Umbilical cord (tissue), 2 donors: ENCODE measurements at places on chromosomes 4 and X. TPM values are rescaled to one million over a fixed set of nuclear protein-coding genes. Genes with fewer than 3 reads are reported as not detected.

BMPR1B gene
- total RNA-seq, result 4.3 TPM

DNA sequence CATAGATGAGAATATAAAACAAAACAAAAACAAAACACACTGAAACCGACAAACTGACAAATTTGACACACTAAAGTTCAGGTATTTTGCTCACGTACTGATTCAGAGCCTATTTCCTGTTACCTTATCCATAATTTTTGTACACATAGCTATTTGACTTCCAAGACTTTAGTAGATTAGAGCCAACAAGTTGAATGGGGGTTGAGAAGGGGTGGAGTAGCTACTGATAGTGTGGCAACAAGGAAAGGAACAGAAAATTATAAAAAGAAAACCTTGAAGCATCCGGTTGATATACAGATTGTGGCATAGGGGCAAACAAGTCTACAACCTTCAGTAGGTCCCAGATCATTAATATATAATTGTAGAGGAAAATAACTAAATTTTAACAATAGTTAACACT is 92.3 kb upstream of the RASGEF1B start:
- no peak for DNase-seq

GRCh38 chrX:155071694-155072280 is 479 bp downstream of the BRCC3 start:
- DNase-seq, result no peak

ANAPC10 gene
- 43.3 TPM for total RNA-seq

DNA sequence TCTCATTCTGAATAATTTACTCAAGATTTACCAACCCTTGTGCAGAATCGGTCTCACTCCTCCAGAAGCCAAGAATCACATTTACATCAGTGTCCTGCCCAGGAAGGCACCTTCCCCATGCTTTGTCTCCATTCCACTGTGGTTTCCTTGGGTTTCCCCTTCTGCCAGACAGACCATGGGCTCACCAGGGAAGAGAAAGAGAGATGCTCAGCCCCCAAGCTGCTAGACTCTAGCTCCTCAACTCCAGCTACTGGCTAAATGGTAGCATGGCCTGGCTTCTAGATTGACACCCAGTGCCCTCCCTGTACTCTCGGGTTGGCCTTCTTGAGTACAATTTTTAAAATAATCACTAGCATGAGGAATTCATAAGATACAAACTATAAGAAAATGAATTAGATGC is 12.9 kb downstream of the TLR10 start:
- DNase-seq, result no peak

DNA sequence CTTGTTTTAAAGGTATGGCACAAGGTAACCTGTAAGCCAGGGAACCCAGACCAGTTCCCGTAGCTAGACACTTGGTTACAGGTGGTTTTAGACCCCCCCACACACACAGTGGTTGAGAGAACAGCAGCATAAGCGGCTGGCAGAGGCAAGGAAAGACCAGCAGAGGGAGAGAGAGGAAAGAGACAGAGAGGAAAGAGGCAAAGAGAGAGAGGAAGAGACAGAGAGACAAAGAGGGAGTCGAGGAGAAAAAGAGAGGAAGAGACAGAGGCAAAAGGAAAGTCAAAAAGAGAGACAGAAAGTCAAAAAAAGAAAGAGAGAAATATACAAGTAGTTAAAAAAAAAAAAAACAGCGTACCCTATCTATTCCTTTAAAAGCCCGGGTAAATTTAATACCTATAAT is 19.5 kb upstream of the PCSK1N start:
- DNase-seq, result peak; percentile 37

- no peak for DNase-seq
Measured at GRCh38 chrX:11266573-11267003, 26.6 kb upstream of the AMELX start.

TCEANC gene
- 6.0 TPM for total RNA-seq

DNA sequence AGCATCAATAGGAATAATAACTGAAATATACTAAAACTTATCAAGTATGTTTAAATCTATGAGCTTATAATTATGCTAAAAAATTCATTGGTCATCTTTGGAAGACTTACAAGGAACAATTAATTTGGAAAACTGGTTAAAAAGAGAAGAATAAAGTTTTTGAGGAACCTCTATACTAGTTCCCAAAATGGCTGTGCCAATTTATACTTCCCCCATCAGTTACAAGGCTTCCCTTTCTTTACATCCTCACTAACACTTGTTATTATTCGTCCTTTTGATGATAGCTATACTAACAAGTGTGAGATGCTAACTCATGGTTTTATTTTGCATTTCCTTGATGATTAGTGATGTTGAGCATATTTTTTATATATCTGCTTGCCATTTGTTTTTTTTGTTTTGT is 17.1 kb downstream of the OGT start:
- no peak for DNase-seq

DMP1 gene
- total RNA-seq, result 2.2 TPM

GRCh38 chr4:138185859-138186645 is 56.1 kb downstream of the SLC7A11 start:
- DNase-seq, result no peak

TMEM271 gene
- total RNA-seq, result not detected

GRCh38 chrX:132648895-132649294 is 160.1 kb upstream of the MBNL3 start:
- DNase-seq, result no peak

DNA sequence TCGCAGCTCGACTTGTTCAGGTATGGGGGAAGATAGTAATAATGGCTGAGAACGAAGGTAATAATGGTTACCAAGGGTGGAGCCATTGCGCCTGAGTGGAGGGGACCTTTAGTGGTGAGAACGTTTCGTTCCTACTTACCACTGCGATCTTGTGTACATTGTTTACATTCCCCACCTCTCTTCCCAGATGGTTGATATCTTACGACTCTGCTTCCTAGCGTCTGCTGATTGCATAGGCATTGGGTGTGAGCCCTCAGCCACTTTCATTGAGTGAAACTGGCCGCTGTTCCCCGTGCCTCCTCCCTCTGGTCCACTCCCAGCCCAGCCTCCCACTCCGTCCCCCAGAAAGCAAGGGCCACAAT is 850 bp downstream of the IGBP1 start:
- no peak for DNase-seq

KCNE5 gene
- total RNA-seq, result not detected

SLC49A3 gene
- 3.6 TPM for total RNA-seq

DNA sequence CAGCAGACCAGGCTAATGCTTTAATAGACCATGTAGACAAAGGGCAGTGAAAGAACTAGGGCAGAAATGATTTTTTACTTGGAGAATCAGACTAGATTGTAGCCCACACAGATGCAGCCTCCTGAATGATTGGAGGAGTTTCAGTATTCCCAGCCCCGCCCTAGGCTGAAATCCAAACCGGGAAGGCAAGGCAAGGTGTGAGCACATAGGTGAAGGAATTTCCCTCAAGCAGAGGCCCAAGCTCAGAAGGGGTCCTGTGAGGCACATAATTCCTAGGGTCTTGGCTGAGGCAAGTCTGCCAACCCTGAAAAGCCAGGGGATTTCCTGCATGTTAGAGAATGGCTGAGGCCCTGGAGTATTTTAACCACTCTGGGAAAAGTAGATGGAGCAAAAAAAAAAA is 56.4 kb upstream of the PAK3 start:
- DNase-seq, result no peak

DNA sequence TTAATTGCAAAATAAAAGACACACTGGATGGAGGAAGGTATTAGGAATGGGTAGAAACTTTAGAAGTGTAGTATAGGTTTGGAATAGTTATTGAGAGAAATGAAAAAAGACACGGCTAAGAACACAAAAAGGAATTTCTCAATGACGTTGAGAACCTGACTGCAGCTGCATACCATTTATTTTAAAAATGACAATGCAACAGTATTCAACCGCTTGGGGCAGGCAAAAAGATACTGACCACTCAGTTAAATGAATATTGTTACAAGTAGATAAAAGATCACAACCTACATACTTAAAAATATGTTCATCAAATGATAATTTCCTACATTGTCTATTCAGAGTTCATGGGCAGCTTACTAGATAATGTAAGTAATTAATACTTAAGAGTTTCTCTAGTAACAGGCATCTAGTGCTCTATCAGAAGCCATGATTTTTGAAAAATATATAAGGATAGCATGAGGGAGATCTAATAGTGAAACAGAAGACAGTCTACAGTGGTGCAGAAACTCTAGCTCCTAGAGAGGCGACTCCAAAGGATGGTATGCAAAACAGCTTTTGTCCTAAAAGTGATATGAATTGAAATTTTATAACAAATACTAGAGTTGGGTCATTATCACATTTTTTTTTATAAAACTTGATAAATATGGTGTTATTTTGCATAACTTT is 216.2 kb upstream of the VEGFC start:
- no peak for DNase-seq

NOX1 gene
- total RNA-seq, result 0.96 TPM

FGF5 gene
- 1.9 TPM for total RNA-seq

GRCh38 chr4:146288193-146288592 is 73.9 kb downstream of the REELD1 start:
- DNase-seq, result no peak

GRCh38 chr4:38805530-38806145 is 1.0 kb upstream of the TLR1 start:
- peak; percentile 51 for DNase-seq

SPP1 gene
- total RNA-seq, result 1,479 TPM

USP17L11 gene
- not detected for total RNA-seq

GRCh38 chrX:72576141-72576894 is 3.7 kb upstream of the HDAC8 start:
- no peak for DNase-seq

PPP3CA gene
- 41.2 TPM for total RNA-seq

BEX2 gene
- total RNA-seq, result 14.7 TPM

DNA sequence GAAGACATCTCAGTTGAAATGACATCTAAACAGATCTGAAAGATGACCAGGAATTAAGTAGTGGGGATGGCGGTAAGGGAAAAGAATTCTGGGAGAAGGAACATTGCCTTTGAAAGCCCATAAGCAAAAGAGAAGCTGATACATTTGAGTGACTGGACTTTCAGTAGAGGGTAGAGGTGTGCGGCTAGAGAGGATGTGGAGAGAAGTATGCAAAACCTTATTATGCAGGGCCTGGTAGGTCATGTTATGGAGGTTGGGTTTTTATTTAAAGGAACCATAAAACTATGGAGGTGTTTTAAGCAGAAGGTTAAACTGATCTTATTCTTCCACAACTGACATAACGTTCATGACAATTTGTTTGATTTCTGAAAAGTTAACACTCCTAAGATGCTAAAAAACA is 36.3 kb downstream of the RPS6KA3 start:
- no peak for DNase-seq

DNA sequence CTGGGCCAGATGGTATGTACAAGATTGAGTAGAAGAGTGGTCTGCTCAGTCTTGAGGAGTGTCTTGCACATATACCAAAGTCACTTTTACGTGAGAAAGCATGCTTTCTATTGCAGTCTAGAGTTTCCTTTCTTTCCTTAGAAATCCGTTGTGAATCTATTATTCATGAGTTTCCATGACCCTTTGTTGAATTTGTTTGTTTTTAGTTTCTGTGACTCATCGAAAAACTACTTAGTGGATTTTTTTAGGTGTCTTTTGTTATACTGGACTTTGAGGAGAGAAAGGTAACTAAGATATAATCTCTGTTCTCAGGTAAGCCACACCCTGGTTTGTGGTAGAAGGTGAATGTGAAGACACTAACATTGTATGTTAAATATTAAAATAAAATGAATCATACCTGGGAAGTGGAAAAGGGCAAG is 23.0 kb downstream of the GALNT7 start:
- no peak for DNase-seq

CFI gene
- 13.0 TPM for total RNA-seq

DNA sequence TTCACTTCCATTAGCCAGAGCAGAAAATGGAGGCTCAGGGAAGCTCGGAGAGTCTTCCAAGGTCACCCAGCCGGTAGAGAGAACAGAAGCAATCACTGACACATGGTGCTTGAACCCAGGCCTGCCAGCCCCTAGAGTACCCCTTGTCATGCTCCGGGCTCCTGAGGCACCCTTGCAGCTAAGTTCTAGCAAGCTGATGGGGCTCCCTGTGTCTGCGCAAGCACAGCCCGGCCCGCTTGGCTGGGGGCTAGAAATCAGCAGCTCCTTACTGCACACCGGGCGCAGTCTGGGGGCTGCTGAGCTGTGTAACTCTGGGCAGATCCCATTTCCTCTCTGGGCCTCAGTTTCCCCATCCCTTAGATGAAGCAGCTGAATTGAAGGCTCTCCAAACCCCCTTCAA is 102.1 kb upstream of the PSAPL1 start:
- no peak for DNase-seq

DNA sequence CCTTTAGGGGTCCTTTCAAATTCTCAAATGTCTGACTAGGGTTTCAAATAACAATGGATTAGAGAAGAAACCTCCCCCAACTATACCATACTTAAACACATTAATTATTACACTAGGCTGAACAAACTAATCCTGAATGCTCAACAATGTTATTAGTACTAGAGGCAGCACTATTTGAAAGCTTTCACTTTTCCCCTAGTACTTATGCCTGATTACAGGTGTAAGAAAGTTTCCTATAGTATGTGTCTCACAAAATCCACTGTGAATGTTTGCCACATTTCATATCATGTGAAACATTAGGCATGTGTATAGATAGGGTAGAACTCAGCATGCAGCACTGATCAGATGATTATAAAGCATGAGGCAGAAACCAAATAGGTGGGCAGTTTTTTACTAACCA is 336.2 kb downstream of the ZNF674 start:
- no peak for DNase-seq

HTRA3 gene
- total RNA-seq, result 17.8 TPM

DNA sequence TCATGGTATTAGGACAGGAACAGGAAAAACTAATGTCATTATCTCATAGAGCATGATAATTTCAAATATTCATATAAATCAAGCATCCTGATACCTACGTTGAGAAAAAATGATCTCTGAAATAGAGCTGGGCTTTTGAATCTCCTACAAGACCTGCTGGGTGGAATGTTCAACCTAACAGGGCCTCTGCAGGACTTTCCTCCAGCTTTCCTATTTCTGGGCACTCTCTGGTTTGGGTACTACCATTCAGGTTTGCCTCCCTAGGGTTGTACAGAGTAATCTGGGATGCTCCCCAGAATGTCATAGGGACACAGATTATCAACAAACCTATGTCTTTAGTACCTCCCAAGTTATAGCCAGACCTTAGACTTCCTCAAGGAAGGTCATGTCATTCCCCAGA is 108.9 kb downstream of the CDS1 start:
- DNase-seq, result no peak
